CD4-positive, CD25-positive, alpha-beta regulatory T cell (primary cell): ENCODE measurements at places on chromosomes 11 and 22.

- peak; percentile 58 for DNase-seq
Observed at GRCh38 chr11:118607401-118608359, at the start of gene PHLDB1. TSS of gene PHLDB1 (plus strand) at chr11:118607615. CDS start at chr11:118613837, 6,222 bp downstream.

DNA sequence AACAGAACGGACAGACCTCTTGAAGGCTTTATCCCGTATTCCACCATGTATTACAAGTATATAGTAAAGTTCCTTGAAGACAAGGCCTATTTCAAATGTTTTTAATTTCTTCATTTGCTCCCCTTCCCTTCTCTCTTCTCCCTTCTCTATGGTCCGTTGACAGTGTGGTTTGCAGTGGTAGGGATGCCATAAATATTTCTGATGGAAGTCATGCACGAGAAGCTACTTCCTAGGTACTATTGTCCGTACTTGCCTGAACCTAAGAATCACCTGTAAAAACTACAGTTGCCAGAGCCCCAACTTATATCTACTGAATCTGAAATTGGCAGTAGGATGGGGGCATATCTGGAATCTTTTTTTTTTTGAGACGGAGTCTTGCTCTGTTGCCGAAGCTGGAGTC, 2.8 kb downstream of the PISD start:
- no peak for DNase-seq

GRCh38 chr11:73958521-73959141, 7.8 kb downstream of the DNAJB13 start:
- DNase-seq, result no peak

GRCh38 chr11:12099132-12099873, 11.1 kb upstream of the MICAL2 start:
- no peak for DNase-seq

DNA sequence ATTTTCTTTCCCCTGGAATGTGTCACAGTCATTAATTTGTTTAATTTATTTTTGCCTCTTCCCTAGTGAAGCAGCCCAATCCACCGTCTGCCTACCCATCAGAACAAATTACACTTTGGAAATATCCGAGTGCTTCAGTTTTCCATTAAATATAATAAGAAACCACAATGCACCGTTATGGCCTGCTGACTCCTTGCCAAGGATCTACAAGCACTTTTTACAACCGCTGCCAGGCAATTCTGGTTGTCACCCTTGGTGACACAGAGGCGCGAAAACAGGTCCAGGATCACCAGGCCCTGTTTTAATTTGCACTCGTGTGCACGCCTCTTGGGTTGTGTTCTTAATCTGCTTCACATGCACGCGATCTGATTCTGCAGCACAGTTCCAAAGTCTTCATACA, 43.9 kb downstream of the KIRREL3 start:
- no peak for DNase-seq

GRCh38 chr11:84497981-84498411, 1129.1 kb downstream of the DLG2 start:
- no peak for DNase-seq

GRCh38 chr11:64741375-64742086, 2.4 kb downstream of the RASGRP2 start:
- DNase-seq, result no peak

DNA sequence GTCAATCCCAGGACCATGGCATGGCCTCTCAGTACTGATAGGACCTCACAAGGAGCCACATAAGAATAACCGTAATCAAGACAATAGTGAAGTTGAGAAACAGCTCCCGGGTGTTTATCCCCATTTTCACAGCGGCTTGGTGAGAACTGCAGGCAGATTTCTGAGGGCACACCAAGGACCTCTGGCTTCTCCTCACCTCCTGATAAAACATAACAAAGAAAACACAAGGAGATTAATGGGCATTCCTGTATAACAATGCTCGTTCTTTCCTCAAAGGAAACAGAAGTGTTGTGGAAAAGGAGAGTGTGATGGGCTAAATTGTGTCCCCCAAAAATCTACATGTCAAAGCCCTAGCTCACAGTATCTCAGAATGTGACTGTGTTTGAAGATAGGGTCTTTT, 4.0 kb downstream of the SLN start:
- no peak for DNase-seq
